Breast epithelium (tissue), 4 donors: ENCODE measurements at places on chromosomes 1 and 21.
A peak's percentile ranks its signal among the peaks of the same experiment; 100 is the strongest.

GRCh38 chr1:12076425-12077005 lies 13.4 kb downstream of the TNFRSF8 start:
- H3K27me3 ChIP-seq = no peaks in the 10 kb centered on the region
- H3K4me3 ChIP-seq = no peak overlapping the region
- H3K27ac ChIP-seq = no peak overlapping the region
- DNase-seq = no peak

GRCh38 chr1:32239790-32240139 lies 7.3 kb upstream of the FAM167B start:
- H3K4me1 ChIP-seq = peaks cover 8% of the 10 kb centered on the region
- peak overlapping the region; percentile 89 for H3K27ac ChIP-seq

- H3K4me1 ChIP-seq = no peaks in the 10 kb centered on the region
- H3K27ac ChIP-seq = peak overlapping the region; percentile 1
- DNase-seq = no peak
- H3K4me3 ChIP-seq = no peak overlapping the region
- no peaks in the 10 kb centered on the region for H3K27me3 ChIP-seq
These were observed 35.7 kb upstream of the DOCK7 start for GRCh38 chr1:62723883-62724282.

GRCh38 chr1:198876371-198876871 lies 237.6 kb downstream of the PTPRC start:
- no peaks in the 10 kb centered on the region for H3K27me3 ChIP-seq
- DNase-seq = no peak
- no peak overlapping the region for H3K4me3 ChIP-seq
- H3K27ac ChIP-seq = no peak overlapping the region
- no peaks in the 10 kb centered on the region for H3K4me1 ChIP-seq

GRCh38 chr1:173418107-173418985 lies 58.8 kb upstream of the PRDX6 start:
- H3K4me3 ChIP-seq = no peak overlapping the region
- H3K27ac ChIP-seq = no peak overlapping the region
- H3K27me3 ChIP-seq = no peaks in the 10 kb centered on the region
- no peaks in the 10 kb centered on the region for H3K4me1 ChIP-seq
- no peaks in the 10 kb centered on the region for H3K36me3 ChIP-seq
